ENCODE measurements at places on chromosomes 6 and 20.

GRCh38 chr6:153031335-153031955 is 28.9 kb upstream of the MTRF1L start:
- DNase-seq: peak; percentile 49

DNA sequence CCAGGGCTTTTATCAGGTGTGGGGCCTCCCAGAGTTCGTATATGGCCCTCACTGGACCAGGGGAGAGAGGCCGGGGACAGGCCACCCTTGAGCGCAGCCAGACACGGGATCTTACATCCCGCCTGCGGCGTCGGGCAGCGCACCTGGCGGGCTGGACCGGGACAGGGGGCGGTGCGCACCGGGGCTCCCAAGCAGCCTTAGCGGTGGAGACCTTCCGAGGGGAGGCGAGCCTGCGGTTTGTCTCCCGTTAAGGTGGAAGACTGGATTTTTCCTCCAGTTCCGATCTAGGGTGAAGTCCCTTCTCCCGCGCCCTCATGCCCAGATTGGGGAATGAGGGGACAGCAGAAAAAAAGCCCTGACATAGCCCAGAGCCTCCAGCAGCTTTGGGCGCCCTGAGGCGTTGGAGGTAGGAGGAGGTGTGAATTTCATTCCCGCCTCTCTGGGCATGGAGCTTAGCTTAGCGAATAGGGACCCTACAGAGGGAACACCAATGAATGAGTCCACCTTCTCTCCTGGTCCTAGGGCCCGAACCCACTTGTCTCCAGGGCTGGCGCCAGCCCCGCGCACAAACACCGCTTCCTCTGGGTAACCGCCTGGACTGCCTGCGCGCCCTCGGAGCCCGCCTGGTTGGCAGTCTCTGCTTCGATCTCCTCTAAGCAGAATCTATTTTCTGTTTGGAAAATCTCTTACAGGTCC is 6.7 kb upstream of the LAMP5 start:
- DNase-seq: no peak

GRCh38 chr20:17651760-17652388 is 30.2 kb downstream of the RRBP1 start:
- no peak for DNase-seq

DNA sequence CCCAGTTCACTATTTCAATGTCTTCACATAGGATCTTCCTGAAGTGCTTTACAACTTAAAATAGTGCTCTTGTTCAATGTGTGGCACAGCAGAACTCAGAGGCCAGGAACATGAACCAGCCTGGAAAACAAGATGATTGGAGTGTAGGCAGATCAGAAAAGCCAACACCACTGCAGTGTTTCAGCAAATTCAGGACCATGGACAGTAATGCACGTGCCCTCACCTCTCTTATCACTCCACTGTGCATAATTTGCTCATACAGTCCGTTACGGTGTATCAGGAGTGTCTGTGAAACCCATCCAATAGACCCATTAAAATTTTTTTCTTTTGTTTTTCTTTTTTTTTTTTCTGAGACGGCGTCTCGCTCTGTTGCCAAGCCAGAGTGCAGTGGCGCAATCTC is 27.6 kb upstream of the HACE1 start:
- peak; percentile 50 for DNase-seq

DNA sequence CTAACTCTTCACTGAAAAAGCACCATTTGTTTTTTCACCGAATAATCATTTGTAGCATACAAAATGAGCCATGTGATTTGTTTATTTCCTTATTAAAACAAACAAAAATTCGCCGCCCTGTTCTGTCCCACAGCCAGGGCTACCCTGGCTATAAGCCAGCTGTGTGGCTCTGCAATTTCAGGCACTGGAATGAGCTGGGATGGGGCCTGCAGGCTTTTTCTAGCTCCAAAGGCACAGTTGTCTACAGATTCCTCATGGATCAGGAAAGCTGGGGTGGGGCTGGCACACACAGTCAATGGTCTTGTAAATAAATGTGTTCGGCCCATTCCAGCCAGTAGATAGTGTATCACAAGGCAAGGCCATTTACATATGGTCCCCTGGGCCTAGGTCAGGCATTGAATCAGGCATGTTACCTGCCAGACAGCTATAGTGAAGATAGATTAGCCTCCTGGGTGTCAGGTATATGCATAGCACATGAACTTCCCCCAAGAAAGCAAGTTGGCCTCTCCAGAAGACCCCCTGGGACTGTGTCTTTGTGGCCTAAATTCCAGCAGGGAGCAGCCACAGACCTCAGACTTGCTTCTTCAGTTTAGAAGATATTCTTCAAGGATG is 608.9 kb downstream of the MAFB start:
- DNase-seq: no peak

DNA sequence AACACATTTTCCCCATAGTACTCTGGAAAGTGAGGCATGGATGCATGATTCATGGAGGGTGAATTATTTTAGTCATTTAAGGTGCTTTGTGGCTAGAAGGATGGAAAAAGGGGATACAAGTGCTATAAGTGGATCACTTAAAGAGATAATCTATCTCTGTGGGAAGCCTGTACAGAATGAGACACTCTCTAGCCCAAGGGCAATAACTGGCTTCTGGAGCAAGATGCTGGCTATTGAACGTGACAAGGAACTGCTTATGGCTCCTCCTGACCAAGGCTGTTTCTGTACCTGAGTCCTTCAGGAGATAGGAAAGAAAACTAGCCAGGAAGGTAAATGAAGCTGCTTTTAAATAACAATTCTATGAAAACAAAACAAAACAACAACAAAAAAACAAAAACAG is 590.7 kb downstream of the EYS start:
- DNase-seq: peak; percentile 13

- peak; percentile 21 for DNase-seq
Observed at GRCh38 chr6:116266803-116267202, 12.9 kb downstream of the TSPYL1 start.

GRCh38 chr6:133743621-133744020 is 145.3 kb upstream of the TCF21 start:
- no peak for DNase-seq

GRCh38 chr6:117677553-117678141 is 2.4 kb downstream of the NUS1 start:
- peak; percentile 34 for DNase-seq

- DNase-seq: peak; percentile 93
Observed at GRCh38 chr6:107657755-107658461, 166.2 kb downstream of the SCML4 start.

GRCh38 chr6:6131492-6132109 is 124.9 kb upstream of the NRN1 start:
- no peak for DNase-seq

DNA sequence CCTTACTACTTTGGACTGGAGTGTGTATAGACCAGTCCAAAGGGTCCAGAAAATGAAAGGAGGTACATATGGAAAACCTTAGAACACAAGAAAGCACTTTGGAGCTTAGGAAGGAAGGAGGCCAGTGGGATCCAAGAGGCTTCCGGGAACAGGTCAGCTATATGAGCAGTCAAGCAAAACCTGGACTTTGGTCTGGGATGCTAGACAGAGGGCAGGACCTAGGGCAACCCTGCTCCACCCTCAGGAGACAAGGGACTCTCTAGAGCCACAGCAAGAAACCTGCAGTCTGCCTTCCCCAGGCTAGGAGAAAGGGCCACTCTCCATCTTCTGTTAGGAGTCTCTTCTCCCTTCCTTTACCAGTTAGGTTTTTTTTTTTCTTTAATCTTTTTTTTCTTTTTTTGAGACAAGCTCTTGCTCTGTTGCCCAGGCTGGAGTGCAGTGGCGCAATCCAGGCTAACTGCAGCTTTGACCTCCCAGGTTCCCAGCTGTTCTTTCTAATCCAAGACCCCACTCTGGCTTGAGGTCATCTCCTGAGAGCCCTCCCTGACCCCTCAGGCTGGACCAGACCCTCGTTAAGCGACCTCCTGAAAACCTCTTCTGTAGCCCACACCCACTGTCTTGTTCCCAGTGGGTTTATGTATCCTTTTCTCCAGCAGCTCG is 4.6 kb downstream of the KCNK5 start:
- DNase-seq: no peak

DNA sequence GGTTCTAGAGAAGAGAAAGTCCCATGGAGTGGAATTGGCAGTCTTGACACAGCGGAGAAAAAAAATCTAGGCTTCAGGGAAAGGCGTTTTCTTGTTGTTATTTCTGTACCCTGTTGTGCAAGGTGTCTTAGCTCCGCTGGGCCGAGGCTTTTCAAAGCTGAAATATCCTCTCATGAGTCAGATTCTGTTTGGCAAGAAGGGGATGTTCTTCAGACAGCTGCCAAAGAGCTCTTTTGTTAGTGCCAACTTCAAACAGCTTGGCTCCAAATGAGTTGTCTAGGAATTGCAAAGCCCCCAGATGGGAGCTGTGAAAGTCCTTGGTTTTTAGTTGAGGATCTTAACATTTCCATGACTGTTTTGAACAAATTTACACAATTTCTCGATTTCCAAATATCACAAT is 45.6 kb downstream of the LRRN4 start:
- peak; percentile 94 for DNase-seq

- no peak for DNase-seq
Observed at GRCh38 chr20:53872561-53873229, 197.7 kb downstream of the BCAS1 start.

- no peak for DNase-seq
Observed at GRCh38 chr6:84524636-84525035, 239.8 kb downstream of the TBX18 start.

GRCh38 chr6:84774157-84774984 is 10.0 kb upstream of the TBX18 start:
- DNase-seq: peak; percentile 53

- DNase-seq: peak; percentile 88
Observed at GRCh38 chr6:31114541-31114878, at the start of gene PSORS1C1. Gene PSORS1C1 (plus strand): TSS chr6:31114800. CDS start chr6:31129633, 14,833 bp downstream.

GRCh38 chr20:2742934-2743559 is 50.5 kb downstream of the EBF4 start:
- DNase-seq: peak; percentile 66

- no peak for DNase-seq
Observed at GRCh38 chr20:8057871-8058270, 38.3 kb upstream of the TMX4 start.

DNA sequence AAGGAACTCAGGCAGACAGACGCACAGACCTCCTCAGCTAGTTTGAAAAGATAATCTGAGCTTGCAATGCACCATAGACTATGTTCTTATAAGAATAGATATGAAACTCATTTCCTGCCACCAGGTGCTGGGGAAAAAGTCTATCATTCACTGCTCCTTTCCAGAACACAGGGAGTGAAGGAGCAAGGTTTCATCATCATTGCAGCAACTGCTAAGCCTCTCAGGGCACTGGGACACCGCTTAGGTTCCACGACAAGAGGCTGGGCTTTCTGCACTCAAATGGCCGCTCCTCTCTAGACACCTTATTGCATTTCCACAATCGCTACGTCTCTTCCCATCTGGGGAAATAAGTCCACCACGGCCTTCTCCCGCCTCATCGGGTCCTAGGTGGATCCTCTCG is 418.5 kb upstream of the JARID2 start:
- no peak for DNase-seq

DNA sequence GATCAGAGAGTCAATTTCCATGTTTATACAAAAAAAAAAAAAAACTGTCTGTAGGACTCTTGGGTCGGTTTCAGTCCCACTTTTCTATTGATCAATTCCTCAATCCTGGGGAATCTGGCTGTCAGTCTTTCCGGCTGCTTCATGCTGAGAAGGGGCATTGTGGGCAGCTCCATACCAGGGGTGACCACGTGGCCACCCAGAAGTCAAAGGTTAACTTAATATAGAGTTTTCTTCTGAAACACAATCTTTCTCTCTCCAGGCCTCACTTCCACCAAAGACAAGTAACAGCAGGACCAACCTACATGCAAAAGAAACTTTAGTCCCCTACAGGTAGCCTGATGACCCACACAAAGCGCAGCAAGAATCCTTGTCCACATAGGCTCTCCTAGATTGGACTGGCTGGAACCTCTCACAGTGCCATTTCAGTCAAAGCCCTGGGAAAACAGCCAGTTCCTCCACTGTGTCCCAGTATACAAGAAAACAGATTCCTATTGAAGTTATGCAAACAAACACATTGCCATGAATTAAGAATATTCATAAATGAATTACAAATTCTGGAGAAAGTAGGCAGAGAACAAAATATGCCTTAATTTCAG is 18.5 kb upstream of the SERPINB9 start:
- no peak for DNase-seq

- DNase-seq: no peak
Observed at GRCh38 chr20:5888041-5888440, 62.3 kb downstream of the TRMT6 start.

GRCh38 chr20:41456351-41456750 is 89.7 kb upstream of the EMILIN3 start:
- DNase-seq: no peak

- peak; percentile 35 for DNase-seq
Observed at GRCh38 chr6:152993431-152993830, 9.1 kb downstream of the MTRF1L start.

- no peak for DNase-seq
Observed at GRCh38 chr6:29926413-29927274, 15.7 kb upstream of the HLA-A start.

- DNase-seq: peak; percentile 83
Observed at GRCh38 chr20:330233-331149, 5.1 kb downstream of the SOX12 start.

- no peak for DNase-seq
Observed at GRCh38 chr20:19738951-19739350, 19.1 kb upstream of the RIN2 start.

- no peak for DNase-seq
Observed at GRCh38 chr20:37833221-37833896, 69.6 kb upstream of the VSTM2L start.

DNA sequence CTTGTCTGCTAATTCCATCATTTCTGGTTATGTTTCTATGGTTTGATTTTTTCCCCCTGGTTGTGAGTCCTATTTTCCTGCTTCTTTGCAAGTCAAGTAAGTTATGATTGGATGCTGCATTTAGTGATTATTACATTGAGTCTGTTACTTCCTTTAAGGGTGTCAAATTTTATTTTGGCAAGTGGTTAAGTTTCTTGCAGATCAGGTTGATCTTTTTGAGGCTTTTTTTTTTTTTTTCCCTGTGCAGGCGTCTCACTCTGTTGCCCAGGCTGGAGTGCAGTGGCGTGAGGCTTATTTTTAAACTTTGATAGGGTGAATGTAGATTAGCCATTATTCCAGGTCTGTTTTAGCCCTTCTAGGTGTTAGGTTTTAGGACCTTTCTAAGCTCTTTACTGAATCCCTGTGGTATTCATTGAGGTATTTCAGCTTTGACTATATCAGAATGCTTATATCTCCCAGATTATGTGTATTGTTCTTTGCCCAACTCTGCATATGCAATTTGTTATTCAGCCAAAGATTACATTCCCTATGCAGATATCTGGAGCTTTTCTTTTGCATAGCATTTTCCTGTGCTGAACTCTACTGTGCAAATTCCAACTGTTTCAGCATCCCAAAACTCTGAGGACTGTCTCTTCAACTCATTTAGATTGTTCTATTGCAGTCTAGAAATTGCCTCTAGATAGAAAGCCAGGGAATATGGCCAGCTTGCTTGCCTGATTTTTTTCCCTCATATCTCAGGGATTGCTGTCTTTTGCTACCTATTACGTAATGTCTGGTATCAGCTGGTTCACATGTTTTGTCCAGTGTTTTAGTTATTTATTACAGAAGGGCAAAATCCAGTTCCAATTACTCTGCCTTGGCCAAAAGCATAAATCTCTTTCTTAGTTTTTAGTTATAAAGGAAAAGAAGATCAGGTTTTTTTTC is 113.3 kb downstream of the AFG1L start:
- peak; percentile 13 for DNase-seq

GRCh38 chr6:37376078-37376743 is 22.4 kb downstream of the RNF8 start:
- no peak for DNase-seq

- no peak for DNase-seq
Observed at GRCh38 chr6:4374216-4374615, 238.8 kb upstream of the ECI2 start.

Measured in mesenchymal stem cell (in vitro differentiated cells and primary cell).